ENCODE measurements at places on chromosomes 5 and 9.

DNA sequence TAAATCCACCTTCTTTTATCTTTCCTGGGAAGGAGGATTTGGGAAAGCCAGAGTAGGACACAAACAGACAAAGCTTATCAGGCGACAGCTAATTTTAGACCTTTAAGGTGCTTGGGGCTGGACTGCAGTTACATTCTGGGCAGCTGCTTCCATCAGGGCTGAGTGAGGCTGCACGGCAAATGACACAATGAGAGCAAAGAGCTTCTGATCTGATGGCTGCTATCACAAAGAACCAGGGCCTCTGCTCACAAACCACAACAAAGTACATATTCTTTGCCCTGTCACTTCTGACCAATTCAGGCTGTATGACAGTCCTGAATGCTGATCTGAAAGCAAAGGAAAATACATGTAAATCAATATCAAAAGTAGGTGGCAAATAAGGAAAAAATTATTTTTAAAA lies 93.1 kb downstream of the MRPS27 start:
- DNase-seq, result no peak

GRCh38 chr5:33008751-33009418 lies 297.8 kb downstream of the NPR3 start:
- no peak for DNase-seq

DNA sequence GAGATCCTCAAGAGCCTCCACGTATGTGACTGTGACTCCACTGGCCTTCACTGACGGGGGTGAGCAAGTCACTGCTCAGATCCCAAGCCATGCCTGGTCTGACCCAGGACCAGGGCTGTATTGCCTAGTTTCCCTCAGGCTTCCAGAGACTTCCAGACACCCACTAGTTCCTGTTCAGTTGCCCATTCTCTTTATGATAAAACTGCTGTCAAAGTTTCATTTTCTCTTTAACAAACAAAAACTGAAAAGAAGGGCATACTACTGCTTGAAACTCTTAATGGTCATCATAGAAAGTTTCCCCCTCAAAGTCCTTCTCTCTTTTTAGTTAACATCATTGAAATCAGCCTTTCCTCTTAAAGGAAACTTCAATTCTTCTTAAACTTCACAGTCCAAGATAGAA lies 105.7 kb upstream of the GHR start:
- DNase-seq, result no peak

- DNase-seq, result no peak
Observed at GRCh38 chr5:80988419-80988935, 28.3 kb downstream of the RASGRF2 start.

DNA sequence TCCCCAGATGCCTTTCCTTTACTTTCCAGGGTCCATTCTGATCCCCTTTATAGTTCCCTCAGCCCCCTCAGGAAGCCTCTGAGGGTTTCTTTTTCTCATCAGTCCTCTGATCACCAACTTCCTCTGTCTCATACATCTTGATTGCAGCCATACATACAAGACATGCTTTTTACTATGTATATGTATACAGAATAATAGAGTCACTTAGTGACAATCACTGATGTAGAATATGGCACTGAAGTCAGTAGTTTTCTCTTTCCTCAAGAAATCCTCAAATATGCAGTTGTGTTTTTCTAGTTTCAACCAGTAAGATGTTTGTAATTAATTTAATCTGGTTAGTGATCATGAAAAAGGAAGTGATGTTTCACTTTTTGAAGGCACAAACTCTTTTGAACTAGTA lies 364.1 kb downstream of the MAN2A1 start:
- no peak for DNase-seq

DNA sequence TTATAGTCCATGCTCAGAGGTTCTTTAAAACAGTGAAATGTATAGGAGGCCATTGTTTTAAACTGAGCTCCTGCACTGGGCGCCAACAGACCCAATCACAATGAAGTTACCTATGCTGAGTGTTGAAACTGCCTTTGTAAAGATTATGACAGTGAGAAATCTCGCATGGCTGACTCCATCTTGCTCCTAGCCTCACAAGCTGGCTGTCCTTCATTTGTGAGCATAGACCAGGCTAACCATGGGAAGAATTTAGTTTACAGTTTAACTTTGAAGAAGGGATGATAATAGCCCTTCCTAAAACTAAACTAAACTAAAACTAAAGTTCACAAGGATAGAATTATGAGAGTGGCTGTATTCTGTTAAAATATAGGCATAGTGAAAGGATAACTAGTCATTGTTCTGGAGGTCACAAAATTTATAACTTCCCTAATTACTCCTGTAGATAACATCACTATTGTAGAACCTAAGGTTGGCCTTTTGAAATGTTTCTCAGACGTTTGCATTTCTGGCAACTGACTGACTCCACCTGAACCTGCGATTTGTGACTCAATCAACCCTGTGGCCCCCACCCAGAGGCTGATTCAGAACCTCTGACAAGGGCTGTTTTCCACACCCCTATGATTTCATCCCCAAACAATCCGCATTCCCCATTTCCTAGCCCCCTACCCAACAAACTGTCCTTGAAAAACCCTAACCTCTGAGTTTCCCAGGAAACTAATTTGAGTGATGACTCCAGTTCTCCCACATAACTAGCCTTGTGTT lies 59.1 kb downstream of the HMHB1 start:
- no peak for DNase-seq

DNA sequence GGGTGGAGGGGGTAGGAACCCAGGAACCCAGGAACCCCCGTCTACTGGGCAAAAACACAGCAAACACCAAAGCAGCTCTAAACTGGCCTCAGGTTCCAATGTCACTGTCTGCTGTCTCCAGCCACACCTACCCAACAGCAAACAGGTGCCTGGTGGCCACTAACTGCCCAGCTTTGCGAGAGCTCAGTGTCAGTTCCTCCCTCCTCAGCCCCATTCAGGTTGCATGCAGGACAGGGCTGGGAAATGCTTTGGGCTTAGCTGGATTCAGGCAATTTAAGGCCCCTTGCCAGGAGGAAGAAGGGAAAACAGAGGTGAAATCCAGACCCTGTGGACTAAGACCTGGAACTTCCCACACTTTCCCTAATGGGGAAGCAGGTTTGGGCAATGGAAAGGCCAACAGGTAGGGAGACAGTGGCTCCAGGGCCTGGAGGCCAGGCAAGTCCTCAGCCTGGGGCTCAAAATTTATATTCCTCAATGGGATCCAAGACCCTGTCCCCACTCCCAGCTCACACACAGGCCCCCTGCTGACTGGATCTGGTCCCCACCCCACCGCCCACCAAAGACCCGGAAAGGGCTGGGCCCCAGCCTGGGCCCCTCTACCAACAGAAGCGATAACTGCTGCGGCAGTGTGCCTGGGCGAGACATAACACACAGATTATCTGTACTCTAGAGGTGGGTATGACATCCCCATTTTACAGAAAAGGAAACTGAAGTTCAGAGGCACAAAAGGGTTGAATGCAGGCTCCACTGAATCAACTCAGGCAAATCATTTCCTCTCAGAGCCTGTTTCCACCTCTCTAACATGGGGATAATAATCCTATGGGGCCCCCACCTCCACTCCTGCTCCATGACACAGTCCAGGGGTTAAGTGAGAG lies 3.5 kb downstream of the EEIG1 start:
- DNase-seq, result no peak

GRCh38 chr5:82319651-82320376 lies 41.7 kb upstream of the RPS23 start:
- no peak for DNase-seq

DNA sequence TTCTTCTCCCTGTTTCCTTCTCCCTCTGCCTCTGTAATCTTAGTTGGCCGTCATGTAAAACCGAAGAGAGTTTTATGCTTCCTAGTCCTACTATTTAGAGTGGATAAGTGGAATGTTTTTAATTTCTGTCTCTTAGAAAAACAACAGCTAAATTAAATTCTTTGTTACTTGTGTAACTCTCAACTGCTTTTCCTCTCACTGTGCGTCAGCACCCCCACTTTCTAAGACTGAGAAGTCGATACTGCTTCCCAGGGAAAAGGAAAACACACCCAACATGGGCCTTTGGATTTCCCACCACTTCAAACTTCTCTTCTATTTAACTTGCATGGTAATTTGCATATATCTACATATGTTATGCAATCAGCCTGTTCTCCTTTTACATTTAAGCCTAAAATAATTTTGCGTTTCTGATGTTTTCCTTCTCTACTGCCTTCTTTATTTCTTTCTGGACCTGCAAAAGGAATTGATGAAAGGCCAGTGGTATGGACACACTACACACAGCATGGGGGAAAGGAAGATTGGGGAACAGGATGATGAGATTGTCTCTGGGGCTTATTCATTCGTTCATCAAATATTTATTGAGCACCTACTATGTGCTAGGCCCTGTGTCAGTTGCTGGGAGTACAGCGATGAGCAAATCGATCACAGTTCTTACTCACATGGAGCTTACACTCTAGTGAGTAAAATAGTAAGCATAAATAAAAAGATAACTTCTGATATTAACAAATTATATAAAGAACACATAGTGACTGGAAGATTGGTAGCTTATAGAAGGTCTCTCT lies 52.5 kb upstream of the CTNNA1 start:
- DNase-seq, result no peak

GRCh38 chr5:159257629-159258283 lies 5.3 kb upstream of the UBLCP1 start:
- no peak for DNase-seq

DNA sequence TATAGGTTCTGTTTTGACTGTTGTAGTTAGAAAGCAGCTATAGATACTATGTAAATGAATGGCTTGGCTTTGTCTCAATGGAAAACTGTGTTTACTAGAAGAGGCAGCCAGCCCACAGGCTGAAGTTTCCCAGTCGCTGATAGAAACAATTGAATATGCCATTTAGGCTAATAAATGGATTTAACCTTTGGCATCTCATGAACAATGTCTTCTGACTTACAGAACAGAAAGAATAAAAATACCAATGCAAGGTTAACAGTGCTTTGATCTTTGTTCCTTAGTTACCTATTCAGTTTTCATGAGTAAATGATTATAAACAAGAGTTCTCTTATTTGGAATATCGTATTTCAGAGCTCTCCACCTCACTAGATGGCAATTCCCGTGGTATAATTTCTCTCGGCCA lies 120.6 kb downstream of the PAM start:
- DNase-seq, result no peak

DNA sequence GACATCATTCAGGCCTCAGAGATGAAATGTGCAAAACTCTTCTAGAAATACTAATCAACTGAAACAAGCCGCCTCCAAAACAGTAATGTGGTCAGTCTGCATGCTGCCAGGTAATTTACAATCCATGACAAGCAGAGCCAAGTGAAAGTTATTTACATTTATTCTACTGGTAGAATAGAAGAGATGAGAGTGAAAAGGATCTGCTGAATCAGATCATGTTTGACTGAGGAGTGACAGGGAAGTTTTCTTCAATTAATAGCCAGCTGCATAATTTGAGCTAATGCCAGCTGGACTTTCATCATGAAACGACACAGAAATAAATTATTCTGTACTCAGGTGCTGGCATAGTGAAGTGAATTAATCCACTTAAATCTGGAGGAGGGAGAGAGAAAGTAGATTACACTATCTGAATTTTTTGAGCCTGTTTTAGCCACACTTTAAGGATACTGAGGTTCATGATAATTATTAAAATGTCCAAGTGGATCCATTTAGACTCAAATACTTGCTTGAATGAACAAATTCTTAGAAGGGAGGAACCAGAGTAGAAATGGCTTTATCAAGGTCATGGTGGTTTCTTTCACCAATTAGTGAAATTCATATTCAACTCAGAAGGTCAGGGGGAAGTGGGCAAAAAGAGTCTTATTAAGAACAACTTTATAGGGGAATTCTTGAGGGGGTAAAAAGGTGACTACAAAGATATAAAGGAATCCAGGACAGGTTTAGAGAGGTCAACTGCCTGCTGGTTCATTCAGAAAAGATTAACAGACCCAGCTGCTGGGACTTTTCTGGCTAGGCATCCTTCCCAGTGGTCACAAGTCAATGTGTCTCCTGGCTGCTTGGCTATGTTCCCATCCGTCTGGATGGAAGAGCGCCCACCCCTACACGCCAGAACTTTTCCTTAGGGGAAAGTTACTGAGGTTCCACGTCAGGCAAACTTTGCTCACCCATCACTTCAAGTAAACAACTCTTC lies 350.4 kb downstream of the PDE4D start:
- DNase-seq, result no peak

All from hematopoietic multipotent progenitor cell treated with erythropoietin and hydrocortisone succinate and interleukin-3 and kit ligand, for 15 days (in vitro differentiated cells).